ENCODE measurements at places on chromosomes 4 and X.

GRCh38 chr4:89509708-89510281 lies 202.2 kb upstream of the GPRIN3 start:
- no peak for DNase-seq

DNA sequence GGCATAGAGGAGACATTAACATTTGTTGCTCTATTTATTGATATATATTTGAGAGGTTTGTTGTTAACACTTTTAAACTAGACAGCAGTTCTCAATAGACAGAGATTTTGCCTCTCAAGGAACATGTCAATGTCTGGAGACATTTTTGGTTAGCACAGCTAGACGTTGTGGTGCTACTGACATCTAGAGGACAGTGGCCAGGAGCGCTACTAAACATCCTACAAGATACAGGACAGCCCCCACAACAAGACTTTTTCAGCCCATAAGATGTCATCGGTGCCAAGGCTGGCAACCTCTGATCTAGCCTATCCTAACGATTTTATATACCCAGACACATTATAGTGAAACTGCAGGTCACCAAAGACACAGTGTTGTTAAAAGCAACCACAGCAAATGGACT lies 18.4 kb upstream of the CTSO start:
- DNase-seq: no peak

- DNase-seq: no peak
Observed at GRCh38 chr4:90226734-90227133, 99.5 kb downstream of the CCSER1 start.

- no peak for DNase-seq
Observed at GRCh38 chr4:140426610-140427105, 790 bp downstream of the CLGN start.

- no peak for DNase-seq
Observed at GRCh38 chr4:155837203-155837796, 28.8 kb downstream of the ASIC5 start.

- DNase-seq: no peak
Observed at GRCh38 chr4:99653916-99654315, 3.7 kb downstream of the C4orf54 start.
